ENCODE measurements at places on chromosomes 7 and 10.
A peak's percentile ranks its signal among the peaks of the same experiment; 100 is the strongest.

DNA sequence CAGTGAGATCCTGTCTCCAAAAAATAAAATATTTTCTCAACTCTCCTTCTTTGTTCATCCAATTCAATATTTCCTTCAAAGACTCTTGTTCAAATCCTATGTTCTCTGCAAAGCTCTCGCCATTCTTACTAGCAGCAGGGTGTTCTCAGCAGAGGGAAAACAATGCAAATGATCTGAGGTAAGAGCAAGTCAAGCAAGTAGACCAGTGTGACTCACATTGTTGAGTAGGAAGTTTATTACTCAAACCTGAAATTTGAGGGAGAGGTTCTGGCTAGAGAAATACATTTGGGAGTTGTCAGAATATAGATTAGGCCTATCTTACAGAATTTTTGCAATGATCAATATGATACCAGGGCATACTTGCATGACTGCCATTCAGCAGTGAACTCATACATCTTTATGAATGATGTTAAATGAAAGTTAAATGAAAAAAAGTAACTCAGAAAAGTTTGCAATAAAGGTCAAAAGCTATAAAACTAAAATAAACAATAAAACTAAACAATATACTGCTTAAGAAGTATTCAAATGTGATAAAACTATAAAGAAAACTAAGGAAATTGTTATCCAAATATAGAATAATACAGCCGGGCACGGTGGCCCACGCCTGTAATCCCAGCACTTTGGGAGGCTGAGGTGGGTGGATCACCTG is 5.8 kb downstream of the IDE start:
- peaks cover 26% of the 10 kb centered on the region for H3K36me3 ChIP-seq
- H3K4me3 ChIP-seq: no peak overlapping the region
- H3K27ac ChIP-seq: no peak overlapping the region
- H3K4me1 ChIP-seq: peaks cover 28% of the 10 kb centered on the region
- no peaks in the 10 kb centered on the region for H3K27me3 ChIP-seq
- DNase-seq: no peak

DNA sequence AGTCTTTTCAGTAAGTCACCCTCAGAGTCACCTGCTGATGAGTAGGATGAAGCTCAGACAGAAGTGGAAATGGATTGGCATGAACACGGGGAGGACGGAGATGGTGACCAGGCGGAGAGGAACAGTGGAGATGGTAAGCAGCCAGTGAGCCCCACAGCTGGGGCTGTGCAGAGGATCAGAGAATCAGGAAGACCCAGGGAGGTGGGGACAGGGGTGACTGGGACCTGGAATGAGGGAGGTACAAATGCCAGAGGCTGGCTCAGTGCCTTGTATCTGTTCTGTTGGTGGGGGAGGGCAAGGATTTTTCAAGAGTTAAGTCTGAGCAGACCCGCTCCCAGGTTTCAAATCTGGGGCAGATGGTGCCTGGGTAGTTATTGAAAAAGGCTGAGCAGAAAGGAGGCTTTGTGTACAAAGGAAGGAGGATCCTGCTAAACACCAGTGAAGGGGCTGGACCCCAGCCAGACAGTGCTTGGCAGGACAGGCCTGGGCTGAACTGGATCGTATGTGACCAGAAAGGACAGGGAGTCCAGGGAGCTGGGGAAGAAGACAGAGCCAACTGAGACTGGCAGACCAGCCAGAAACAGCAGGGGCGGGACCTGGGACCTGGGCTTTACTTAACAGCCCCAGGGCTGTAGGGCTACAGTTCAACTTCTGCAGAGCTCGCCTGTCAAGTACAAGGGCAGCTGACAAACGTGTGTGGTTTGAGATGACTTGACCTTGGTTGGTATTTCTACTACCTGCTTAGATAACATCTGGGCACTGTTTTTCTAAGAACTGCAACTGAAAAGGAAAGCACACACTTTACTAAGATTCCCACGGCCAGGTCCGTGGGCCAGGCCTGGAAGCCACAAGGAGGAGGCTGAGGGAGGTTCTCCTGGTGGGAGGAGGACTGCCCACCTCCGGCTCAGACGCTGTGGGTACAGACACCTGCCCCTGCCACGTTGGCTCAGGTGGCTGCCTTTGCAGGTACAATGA is 13.2 kb upstream of the FRMPD2 start:
- H3K4me3 ChIP-seq: no peak overlapping the region
- H3K36me3 ChIP-seq: no peaks in the 10 kb centered on the region
- H3K27me3 ChIP-seq: peaks cover 26% of the 10 kb centered on the region
- H3K4me1 ChIP-seq: peaks cover 8% of the 10 kb centered on the region
- DNase-seq: no peak

- no peaks in the 10 kb centered on the region for H3K4me1 ChIP-seq
- no peaks in the 10 kb centered on the region for H3K36me3 ChIP-seq
- H3K27ac ChIP-seq: no peak overlapping the region
Measured at GRCh38 chr7:155517969-155518368, 28.4 kb downstream of the CNPY1 start.

- DNase-seq: no peak
- H3K36me3 ChIP-seq: no peaks in the 10 kb centered on the region
- no peak overlapping the region for H3K4me3 ChIP-seq
- H3K27ac ChIP-seq: no peak overlapping the region
- no peaks in the 10 kb centered on the region for H3K4me1 ChIP-seq
Measured at GRCh38 chr7:77501192-77501515, 35.9 kb upstream of the PTPN12 start.

DNA sequence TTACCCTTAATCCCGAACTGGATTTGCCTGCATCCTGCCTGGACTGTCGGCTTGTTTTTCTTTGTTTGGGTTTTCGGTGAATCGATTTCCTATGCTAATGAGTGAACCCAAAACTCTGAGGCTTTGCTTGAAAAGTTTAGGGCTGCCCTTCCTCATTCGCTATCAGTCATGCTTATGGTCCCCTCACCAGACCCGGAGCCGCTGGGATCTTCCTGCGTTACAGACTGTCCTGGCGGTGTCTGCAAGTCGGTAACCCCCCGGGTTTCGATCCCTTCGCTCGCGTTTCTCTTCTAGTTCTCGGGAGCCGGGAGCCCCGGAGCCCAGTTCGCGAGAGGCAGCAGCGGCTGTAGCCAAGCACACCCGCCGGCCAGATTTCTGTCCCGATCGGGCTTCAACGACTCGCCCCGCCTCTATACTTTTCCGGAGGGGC is 2.2 kb downstream of the EMX2 start:
- peaks cover 3% of the 10 kb centered on the region for H3K36me3 ChIP-seq
- H3K4me3 ChIP-seq: no peak overlapping the region
- H3K27me3 ChIP-seq: peaks cover 100% of the 10 kb centered on the region

- no peak overlapping the region for H3K4me3 ChIP-seq
- H3K27me3 ChIP-seq: no peaks in the 10 kb centered on the region
Measured at GRCh38 chr10:51615764-51616298, 83.6 kb downstream of the CSTF2T start.

- H3K4me3 ChIP-seq: no peak overlapping the region
- peaks cover 27% of the 10 kb centered on the region for H3K27me3 ChIP-seq
- no peak overlapping the region for H3K27ac ChIP-seq
- no peaks in the 10 kb centered on the region for H3K4me1 ChIP-seq
Measured at GRCh38 chr10:87615856-87616255, 43.8 kb upstream of the PAPSS2 start.

DNA sequence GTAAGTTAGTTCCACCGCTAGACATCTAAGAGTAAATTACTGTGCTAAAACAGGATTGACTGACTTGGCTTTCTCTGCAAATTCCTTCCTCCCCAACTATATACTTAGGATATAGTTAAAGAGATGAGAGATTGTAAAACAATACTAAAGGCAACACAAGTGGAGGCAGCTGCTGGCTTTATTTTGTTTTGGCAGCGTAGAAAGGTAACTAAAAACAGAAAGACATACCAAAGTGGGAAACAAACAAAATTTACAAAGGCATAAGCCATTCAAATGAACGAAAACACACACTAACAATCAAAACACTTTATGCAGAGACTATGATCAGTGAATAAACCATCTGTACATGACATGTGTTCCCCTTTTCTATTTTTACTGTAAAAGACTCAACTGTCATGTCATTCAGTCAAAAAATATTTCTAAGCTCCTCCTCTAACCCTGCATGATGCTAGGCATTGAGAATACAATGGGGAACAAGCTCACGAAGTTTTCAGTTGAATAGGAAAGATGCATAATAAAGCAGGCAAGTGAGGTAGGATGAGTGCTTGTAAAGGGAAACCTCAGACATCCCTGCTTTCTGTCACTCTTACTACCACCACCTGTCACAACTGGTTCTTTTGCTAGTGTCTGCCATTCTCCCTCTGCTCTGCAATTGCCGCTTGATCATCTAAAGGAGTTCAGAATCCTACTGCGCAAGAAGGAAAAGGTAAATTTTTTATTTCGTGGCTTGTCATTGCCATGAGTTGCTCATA is 64.2 kb upstream of the COL1A2 start:
- no peak overlapping the region for H3K4me3 ChIP-seq
- H3K4me1 ChIP-seq: no peaks in the 10 kb centered on the region
- H3K27ac ChIP-seq: no peak overlapping the region
- DNase-seq: no peak

GRCh38 chr10:91422915-91423314 is 12.8 kb downstream of the HECTD2 start:
- DNase-seq: no peak
- H3K27me3 ChIP-seq: no peaks in the 10 kb centered on the region
- no peaks in the 10 kb centered on the region for H3K4me1 ChIP-seq
- no peaks in the 10 kb centered on the region for H3K36me3 ChIP-seq
- H3K27ac ChIP-seq: no peak overlapping the region

DNA sequence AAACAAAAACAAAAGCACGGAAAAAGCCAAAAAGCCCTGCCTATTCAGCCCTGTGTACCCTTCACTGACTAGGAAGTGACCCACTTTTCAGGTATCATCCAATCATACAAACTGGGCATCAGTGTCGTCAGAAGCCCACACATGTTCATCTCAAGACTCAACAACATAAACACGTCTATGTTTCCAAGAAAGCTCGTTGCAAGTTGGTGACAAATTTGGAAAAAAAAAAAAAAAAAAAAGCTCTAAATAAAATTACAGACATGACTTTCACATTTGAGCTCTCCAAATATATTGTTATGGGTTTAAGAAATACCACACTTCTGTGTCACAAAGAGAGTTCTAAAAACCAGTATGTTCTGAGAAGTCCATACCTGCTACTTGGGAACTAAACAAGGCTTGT is 204.7 kb upstream of the KLF14 start:
- no peak overlapping the region for H3K4me3 ChIP-seq
- H3K36me3 ChIP-seq: peaks cover 76% of the 10 kb centered on the region
- no peak for DNase-seq
- peak overlapping the region; percentile 85 for H3K27ac ChIP-seq

DNA sequence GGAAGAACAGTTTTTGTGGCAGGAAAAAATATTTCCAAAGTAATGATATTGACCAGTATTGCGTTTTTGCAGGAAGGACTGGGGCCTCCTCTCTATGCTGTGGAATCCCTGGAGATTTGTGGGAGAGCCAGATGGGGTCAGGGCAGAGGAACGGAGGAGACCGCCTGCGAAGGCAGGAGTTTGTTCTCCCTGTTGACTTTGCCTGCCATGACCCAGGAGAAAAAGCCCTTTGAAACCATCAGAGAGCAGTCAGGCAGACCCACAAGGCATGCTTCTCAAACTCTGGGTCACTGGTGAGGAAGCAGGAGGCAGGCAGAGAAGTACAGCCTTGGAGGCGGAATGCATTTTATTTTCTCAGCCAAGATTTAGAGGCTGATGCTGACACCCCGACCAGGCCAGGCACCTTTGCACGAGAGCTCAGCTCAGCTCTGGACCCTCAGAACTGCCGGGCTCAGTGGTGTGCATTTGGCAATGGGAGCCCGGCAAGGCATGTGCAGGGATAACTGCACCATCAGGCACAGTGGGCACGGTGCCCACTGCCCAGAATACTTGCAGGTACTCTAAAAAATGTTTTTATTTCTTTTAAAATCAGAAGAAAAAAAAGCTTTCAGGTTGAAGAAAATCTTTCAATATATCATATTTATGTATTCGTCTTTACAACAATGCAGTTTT is 410.4 kb downstream of the RPS24 start:
- H3K4me1 ChIP-seq: no peaks in the 10 kb centered on the region
- H3K36me3 ChIP-seq: no peaks in the 10 kb centered on the region
- no peak for DNase-seq
- no peak overlapping the region for H3K4me3 ChIP-seq
- H3K27ac ChIP-seq: no peak overlapping the region

DNA sequence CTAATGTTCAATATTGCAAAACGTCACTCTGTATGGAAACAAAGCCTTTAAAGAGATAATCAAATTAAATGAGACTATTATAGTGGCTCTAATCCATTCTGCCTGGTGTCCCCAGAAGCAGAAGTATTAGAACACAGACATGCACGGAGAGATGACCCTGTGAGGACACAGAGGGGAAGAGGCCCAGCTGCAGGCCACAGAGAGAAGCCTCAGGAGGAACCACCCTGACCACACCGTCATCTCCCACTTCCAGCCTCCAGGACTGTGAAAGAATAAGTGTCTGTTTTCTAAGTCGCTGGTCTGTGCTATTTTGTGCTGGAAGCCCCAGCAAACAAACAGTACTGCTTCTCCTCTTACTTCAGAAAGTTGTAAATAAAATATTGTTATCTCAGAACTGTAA is 283.5 kb upstream of the ADARB2 start:
- H3K27ac ChIP-seq: no peak overlapping the region
- no peak overlapping the region for H3K4me3 ChIP-seq

All from activated naive CD4-positive, alpha-beta T cell treated with anti-CD3 and anti-CD28 coated beads, Interleukin-2, amount 10 ng/mL, durations not matched to agents 7 days and 5 days (primary cell).